Ascending aorta (tissue), 2 donors: ENCODE measurements at places on chromosomes 16 and 17.

GRCh38 chr16:17104654-17105053, 366.1 kb downstream of the XYLT1 start:
- DNase-seq: no peak
- H3K36me3 ChIP-seq: no peaks in the 10 kb centered on the region
- no peaks in the 10 kb centered on the region for H3K4me1 ChIP-seq

DNA sequence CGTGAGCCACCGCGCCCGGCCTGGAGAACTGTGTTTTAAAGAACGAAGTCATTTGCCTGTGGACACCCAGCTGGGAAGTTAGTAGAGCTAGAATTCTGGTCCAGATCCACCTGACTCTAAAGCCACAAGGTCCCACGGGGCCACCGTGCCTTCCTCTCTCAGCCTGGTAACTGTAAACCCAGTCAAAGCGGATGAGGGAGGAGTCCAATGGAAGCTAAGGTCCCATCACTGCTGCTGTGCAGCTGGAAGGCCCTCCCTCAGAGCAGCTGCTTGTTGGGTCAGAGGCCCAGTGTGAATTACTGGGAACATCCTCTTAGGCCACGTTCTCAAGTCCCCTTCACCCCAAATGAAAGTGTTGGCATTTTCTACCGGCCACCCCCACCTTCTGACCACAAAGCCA, 48.8 kb upstream of the CACNG5 start:
- H3K27me3 ChIP-seq: no peaks in the 10 kb centered on the region
- H3K36me3 ChIP-seq: no peaks in the 10 kb centered on the region
- DNase-seq: no peak
- no peak overlapping the region for H3K27ac ChIP-seq
- no peaks in the 10 kb centered on the region for H3K4me1 ChIP-seq

- no peak overlapping the region for H3K27ac ChIP-seq
- no peak for DNase-seq
- H3K4me3 ChIP-seq: no peak overlapping the region
- no peaks in the 10 kb centered on the region for H3K27me3 ChIP-seq
- no peaks in the 10 kb centered on the region for H3K36me3 ChIP-seq
- H3K4me1 ChIP-seq: no peaks in the 10 kb centered on the region
Observed at GRCh38 chr17:74514632-74515334, 16.5 kb downstream of the CD300LB start.

DNA sequence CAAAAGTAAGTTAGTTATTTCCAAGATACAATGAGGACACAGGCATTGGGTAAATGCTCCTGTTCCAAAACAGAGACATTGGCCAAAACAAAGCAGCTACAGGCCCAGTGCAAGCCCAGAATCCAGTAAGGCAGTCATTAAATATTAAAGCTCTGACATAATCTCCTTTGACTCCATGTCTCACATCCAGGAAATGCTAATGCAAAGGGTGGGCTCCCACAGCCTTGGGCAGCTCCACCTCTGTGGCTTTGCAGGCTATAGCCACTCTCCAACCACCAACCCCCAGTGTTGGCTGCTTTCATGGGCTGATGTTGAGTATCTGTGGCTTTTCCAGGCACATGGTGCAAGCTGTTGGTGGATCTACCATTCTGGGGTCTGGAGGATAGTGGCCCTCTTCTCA, 733.4 kb upstream of the SOX9 start:
- H3K4me3 ChIP-seq: no peak overlapping the region
- no peak for DNase-seq
- H3K36me3 ChIP-seq: no peaks in the 10 kb centered on the region
- H3K27ac ChIP-seq: no peak overlapping the region
- H3K27me3 ChIP-seq: no peaks in the 10 kb centered on the region
- H3K4me1 ChIP-seq: no peaks in the 10 kb centered on the region

DNA sequence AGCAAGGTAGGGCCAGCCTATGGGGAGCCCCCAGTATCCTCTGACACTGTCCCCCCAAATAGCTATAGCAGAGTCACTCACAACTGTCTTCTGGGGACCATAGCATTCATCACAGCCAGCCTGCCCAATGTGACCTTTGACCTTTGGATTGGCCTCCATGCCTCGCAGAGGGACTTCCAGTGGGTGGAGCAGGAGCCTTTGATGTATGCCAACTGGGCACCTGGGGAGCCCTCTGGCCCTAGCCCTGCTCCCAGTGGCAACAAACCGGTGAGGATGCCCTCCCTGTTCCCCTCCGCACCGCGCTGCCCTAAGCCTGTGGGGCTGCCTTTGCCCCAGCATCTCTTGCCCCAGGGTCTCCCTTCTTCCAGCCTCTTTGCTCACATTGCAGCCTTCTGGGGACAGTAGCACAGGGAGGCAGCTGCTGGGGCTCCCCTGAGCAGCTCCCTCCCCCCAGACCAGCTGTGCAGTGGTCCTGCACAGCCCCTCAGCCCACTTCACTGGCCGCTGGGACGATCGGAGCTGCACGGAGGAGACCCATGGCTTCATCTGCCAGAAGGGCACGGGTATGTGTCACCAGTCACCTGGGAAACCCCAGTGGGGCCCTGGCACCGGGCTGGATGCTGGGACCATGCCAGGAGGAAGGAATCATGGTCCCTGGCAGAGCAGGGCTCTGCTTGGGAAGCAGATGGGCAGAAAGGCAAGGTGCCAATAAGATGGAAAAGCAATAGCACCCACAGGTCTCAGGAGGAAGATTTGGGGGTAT, 61.1 kb downstream of the MRC2 start:
- H3K27me3 ChIP-seq: no peaks in the 10 kb centered on the region
- H3K4me1 ChIP-seq: no peaks in the 10 kb centered on the region
- H3K36me3 ChIP-seq: peaks cover 38% of the 10 kb centered on the region

GRCh38 chr16:19672378-19672777, 45.6 kb downstream of the KNOP1 start:
- no peak for DNase-seq
- no peak overlapping the region for H3K4me3 ChIP-seq
- H3K4me1 ChIP-seq: no peaks in the 10 kb centered on the region

- H3K27ac ChIP-seq: no peak overlapping the region
- no peaks in the 10 kb centered on the region for H3K36me3 ChIP-seq
- no peaks in the 10 kb centered on the region for H3K4me1 ChIP-seq
- no peaks in the 10 kb centered on the region for H3K27me3 ChIP-seq
- H3K4me3 ChIP-seq: no peak overlapping the region
Observed at GRCh38 chr16:66658860-66659190, 37.7 kb downstream of the CMTM4 start.

DNA sequence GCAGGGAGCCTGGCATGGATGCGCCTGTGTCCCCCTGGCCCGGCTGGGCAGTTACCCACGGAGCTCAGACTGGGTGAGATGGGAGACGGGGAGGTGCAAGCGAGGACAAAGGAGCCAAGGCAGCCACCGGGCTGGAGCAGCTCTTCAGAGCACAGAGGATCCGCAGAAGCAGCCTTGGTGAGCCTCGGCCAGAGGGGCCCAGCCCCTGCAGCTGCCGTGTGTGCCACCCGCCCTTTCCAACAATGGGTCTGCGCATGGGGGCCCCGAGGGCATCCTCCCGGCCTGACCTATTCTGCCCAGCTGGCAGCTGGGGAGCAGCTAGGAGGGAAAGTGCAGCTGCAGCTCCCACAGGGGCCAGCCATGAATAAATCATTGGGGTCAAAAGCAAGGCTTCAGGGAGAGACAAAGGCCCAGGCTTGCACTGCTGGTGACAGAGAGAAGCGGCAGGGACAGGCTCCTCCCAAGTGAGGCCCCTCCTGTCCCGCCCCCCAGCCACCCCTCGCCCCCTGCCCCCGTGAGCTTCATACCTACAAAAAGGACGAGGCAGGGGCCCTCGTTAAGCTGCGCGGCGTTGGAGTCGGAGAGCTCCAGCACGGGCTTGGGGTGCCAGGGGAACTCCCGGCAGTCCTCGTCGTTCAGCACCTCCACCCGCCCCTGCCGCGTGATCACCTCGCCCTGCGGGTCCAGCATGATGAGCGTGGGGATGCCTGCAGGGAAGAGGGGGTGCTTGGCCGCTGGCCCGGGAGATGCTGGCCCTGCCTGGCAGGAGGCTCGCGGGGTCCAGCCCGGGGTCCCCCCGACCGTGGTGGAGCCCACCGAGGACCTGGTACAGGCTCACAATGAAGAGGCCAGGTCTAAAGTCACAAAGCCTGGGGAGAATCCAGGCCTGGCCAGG, 22.6 kb downstream of the MRM3 start:
- H3K27ac ChIP-seq: no peak overlapping the region
- no peaks in the 10 kb centered on the region for H3K27me3 ChIP-seq
- no peaks in the 10 kb centered on the region for H3K4me1 ChIP-seq
- no peak overlapping the region for H3K4me3 ChIP-seq
- no peaks in the 10 kb centered on the region for H3K36me3 ChIP-seq

- no peak overlapping the region for H3K27ac ChIP-seq
- H3K4me1 ChIP-seq: no peaks in the 10 kb centered on the region
- no peak for DNase-seq
- H3K36me3 ChIP-seq: no peaks in the 10 kb centered on the region
- no peak overlapping the region for H3K4me3 ChIP-seq
Observed at GRCh38 chr17:27573548-27573947, 57.4 kb upstream of the LGALS9 start.
